ENCODE measurements at places on chromosomes 1 and 21. TPM values are rescaled to one million over a fixed set of nuclear protein-coding genes. Genes with fewer than 3 reads are reported as not detected.

DNA sequence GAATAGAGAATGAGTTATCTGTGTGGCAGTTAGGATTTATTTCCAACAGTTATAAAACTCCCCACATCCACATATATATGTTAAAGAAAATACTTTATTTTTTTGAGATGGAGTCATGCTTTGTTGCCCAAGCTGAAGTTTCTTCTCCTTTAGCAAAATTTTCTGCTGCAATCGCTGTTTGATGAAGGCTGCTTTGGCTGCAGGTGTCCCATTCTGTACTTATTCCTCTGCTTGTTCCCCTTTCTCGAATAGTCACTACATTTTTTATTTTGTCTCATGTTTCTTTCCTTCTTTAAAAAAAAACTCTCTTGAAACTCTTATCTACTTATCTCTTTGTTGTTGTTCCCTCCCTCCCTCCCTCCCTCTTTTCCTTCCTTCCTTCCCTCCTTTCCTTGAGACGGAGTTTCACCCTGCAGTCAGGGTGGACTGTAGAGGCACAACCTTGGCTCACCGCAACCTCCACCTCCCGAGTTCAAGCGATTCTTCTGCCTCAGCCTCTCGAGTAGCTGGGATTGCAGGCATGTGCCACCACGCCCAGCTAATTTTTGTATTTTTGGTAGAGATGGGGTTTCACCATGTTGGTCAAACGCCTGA lies 10.6 kb downstream of the OR2W3 start:
- no peak overlapping the region for H3K27ac ChIP-seq
- no peaks in the 10 kb centered on the region for H3K27me3 ChIP-seq
- no peaks in the 10 kb centered on the region for H3K4me1 ChIP-seq
- no peak overlapping the region for H3K4me3 ChIP-seq
- no peaks in the 10 kb centered on the region for H3K36me3 ChIP-seq
- no peak for DNase-seq

DNA sequence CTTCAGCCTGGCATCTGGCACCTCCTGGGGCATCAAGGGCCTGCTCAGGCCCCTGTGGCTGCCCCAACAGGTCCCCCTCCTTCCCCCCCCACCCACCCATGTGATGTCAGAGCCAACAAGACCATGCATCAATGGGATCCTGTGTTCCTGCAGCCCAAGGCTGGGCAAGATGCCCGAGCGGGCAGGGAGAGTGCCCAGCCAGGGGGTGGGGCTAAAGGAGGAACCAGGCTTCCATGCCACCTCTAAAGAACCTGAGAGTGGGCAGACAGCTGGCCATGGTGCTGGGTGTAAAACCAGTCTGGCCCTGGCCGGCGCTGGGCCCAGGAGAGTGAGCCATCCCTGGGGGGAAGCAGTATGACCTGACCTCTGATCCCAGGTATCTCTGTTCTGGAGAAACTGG lies 7.6 kb downstream of the COL16A1 start:
- H3K36me3 ChIP-seq: no peaks in the 10 kb centered on the region
- DNase-seq: no peak
- no peak overlapping the region for H3K4me3 ChIP-seq

GRCh38 chr1:160945079-160945478 lies 9.5 kb downstream of the ITLN2 start:
- H3K4me1 ChIP-seq: no peaks in the 10 kb centered on the region
- H3K27me3 ChIP-seq: no peaks in the 10 kb centered on the region
- H3K36me3 ChIP-seq: no peaks in the 10 kb centered on the region
- no peak overlapping the region for H3K4me3 ChIP-seq
- H3K27ac ChIP-seq: no peak overlapping the region

DNA sequence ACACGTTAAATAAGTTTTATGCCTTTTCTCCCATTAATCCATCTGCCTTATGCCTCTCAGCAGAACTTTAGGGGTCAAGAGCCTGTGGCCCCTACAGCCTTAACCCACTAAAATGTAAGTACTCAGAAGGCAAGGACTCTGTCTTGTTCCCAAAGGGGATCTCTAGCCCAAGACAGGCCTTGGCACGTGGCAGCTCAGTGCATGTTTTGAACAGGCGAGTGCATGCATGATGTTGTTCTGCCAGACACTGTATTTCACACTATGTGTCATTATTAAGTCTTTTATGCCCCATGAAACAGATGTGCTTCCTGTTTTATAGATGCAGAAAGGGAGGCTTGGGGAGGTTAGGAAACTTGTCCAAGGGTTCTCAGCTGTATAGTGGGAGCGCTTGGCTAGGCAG lies 102.8 kb downstream of the ETS2 start:
- no peak overlapping the region for H3K4me3 ChIP-seq
- H3K27ac ChIP-seq: no peak overlapping the region
- H3K27me3 ChIP-seq: no peaks in the 10 kb centered on the region
- no peak for DNase-seq

DNA sequence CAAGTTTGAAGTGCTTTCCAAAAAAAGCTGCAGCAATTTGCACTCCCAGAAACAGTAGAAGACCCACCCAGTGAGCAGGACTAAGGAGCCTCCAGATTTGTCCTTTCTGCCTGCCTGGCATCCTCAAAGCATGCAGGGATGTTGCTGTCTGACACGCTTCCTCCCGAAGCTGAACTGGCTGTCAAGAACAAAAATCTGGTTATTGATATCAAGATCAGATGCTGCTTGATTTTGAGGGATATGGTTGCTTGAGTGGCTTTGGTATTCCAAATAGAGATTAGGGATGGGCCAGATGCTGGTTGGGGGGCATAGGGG lies 143.3 kb downstream of the MRPS6 start:
- no peaks in the 10 kb centered on the region for H3K4me1 ChIP-seq
- H3K4me3 ChIP-seq: no peak overlapping the region
- no peak overlapping the region for H3K27ac ChIP-seq
- no peak for DNase-seq

- peak overlapping the region; percentile 84 for H3K27ac ChIP-seq
- H3K27me3 ChIP-seq: no peaks in the 10 kb centered on the region
- peaks cover 48% of the 10 kb centered on the region for H3K4me1 ChIP-seq
- no peaks in the 10 kb centered on the region for H3K36me3 ChIP-seq
Measured at GRCh38 chr1:17546946-17547670, 7.6 kb downstream of the ARHGEF10L start.

- no peaks in the 10 kb centered on the region for H3K36me3 ChIP-seq
Measured at GRCh38 chr21:37449302-37449937, 82.8 kb downstream of the DYRK1A start.

GRCh38 chr1:203607533-203607873 lies 19.1 kb upstream of the ATP2B4 start:
- H3K36me3 ChIP-seq: no peaks in the 10 kb centered on the region
- H3K4me3 ChIP-seq: no peak overlapping the region
- H3K27ac ChIP-seq: no peak overlapping the region
- H3K27me3 ChIP-seq: no peaks in the 10 kb centered on the region
- H3K4me1 ChIP-seq: no peaks in the 10 kb centered on the region
- no peak for DNase-seq

- peaks cover 6% of the 10 kb centered on the region for H3K4me1 ChIP-seq
- no peak overlapping the region for H3K27ac ChIP-seq
- H3K4me3 ChIP-seq: no peak overlapping the region
- no peak for DNase-seq
- H3K27me3 ChIP-seq: no peaks in the 10 kb centered on the region
- no peaks in the 10 kb centered on the region for H3K36me3 ChIP-seq
Measured at GRCh38 chr1:87325982-87326738, 2.5 kb upstream of the LMO4 start.

GRCh38 chr1:36769886-36770830 lies 264.2 kb downstream of the GRIK3 start:
- DNase-seq: no peak
- H3K27me3 ChIP-seq: no peaks in the 10 kb centered on the region
- peaks cover 47% of the 10 kb centered on the region for H3K4me1 ChIP-seq
- H3K36me3 ChIP-seq: no peaks in the 10 kb centered on the region

- H3K27ac ChIP-seq: no peak overlapping the region
- H3K4me1 ChIP-seq: no peaks in the 10 kb centered on the region
- H3K4me3 ChIP-seq: no peak overlapping the region
- no peaks in the 10 kb centered on the region for H3K36me3 ChIP-seq
- no peaks in the 10 kb centered on the region for H3K27me3 ChIP-seq
Measured at GRCh38 chr1:241924080-241924808, 33.3 kb upstream of the BECN2 start.

DNA sequence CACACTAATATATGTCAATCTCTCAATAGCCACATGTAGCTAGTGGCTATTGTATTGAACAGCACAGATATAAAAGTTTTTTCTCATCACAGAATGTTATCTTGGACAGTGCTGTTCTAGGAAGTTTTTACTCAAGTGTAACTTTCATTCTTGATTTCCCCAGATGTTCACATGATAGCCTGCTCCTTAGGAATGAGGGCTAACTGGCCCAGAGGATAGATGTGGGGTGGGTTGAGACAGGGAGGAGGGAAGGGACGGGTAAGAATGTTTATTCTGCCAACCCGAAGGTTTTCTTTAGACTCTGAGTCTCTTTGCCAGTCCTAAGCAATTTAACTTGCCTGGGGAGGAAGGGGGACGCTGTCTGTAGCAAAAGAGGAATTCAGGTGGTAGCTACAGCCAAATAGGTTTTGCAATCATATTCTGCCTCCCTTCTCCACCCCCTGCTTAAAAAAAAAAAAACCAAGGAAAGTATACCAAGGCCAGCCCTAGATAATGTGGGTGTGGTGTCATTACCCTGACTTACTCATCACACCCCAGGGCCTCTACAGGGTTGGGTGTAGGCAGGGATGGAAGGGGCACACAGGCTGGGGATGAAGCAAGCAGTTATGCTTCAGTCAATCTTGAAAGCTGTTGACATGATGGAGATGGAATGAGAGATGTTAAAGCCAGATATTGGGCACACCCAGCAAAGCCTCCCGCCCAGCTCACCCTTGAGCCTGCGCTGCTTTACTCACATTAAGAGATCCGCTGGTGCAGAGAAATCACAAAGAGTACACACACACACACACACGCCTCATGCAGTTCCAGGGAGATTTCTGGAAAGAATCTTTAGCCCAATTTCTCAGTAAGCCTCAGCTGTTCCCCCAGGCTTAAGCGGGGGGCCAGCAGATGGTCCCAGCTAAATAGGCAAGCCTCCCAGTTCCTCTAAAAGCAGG lies 59.9 kb downstream of the PLXNA2 start:
- H3K27ac ChIP-seq: no peak overlapping the region
- H3K4me3 ChIP-seq: no peak overlapping the region
- H3K27me3 ChIP-seq: no peaks in the 10 kb centered on the region
- H3K4me1 ChIP-seq: peaks cover 2% of the 10 kb centered on the region
- no peaks in the 10 kb centered on the region for H3K36me3 ChIP-seq
- DNase-seq: no peak

- no peak overlapping the region for H3K4me3 ChIP-seq
- H3K27me3 ChIP-seq: no peaks in the 10 kb centered on the region
- H3K27ac ChIP-seq: no peak overlapping the region
- DNase-seq: no peak
- H3K36me3 ChIP-seq: no peaks in the 10 kb centered on the region
Measured at GRCh38 chr1:56334047-56334446, 245.3 kb downstream of the PLPP3 start.

- H3K27ac ChIP-seq: peak overlapping the region; percentile 65
- H3K4me3 ChIP-seq: no peak overlapping the region
- no peaks in the 10 kb centered on the region for H3K27me3 ChIP-seq
- H3K4me1 ChIP-seq: peaks cover 5% of the 10 kb centered on the region
Measured at GRCh38 chr1:234188454-234188792, 184.8 kb upstream of the COA6 start.

DNA sequence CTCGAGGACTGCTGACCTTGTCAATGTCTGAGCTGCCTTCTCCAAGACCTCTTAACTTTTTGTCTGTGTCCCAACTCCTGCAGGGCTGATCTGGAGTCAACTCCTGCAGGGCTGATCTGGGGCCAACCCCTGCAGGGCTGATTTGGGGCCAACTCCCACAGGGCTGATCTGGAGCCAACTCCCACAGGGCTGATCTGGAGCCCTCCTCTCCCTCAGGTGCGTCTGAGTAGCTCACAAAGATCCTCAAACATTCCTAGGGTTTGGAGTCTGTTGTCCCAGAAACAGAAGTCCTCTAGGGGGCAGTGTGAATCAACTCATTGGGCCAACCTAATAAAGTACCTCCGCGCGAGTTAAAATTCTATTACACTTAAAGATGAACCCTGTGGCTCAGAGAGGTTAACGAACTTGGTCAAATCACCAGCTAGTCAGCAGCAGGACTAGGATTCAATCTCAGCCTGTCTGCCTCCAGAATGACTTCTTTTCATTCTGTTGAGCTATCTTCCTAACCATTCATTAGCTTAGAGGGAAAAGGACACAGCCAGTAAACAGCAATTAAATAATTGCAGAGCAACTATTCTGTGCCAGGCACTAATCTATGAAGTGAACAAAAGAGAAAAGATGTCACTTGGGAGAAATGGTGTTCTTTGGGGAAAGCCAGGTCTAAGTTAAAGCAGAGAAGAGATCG lies 17.2 kb upstream of the RLF start:
- no peaks in the 10 kb centered on the region for H3K36me3 ChIP-seq
- peaks cover 2% of the 10 kb centered on the region for H3K4me1 ChIP-seq
- no peak overlapping the region for H3K4me3 ChIP-seq
- peak; percentile 43 for DNase-seq
- H3K27me3 ChIP-seq: no peaks in the 10 kb centered on the region

CLDN19 gene
- 9.7 TPM for total RNA-seq

PPIAL4G gene
- total RNA-seq: not detected

SPRR5 gene
- total RNA-seq: not detected

NIBAN1 gene
- 13.7 TPM for total RNA-seq

DPT gene
- total RNA-seq: not detected

CFAP107 gene
- total RNA-seq: not detected

TTC24 gene
- total RNA-seq: not detected

ZNF684 gene
- total RNA-seq: 7.3 TPM

FALEC gene
- not detected for total RNA-seq

OLIG2 gene
- not detected for total RNA-seq

VSIG8 gene
- not detected for total RNA-seq

C1orf141 gene
- not detected for total RNA-seq

TTC39A gene
- 5.5 TPM for total RNA-seq

Measured in H1 (cell line).